ENCODE measurements at places on chromosomes 2 and 18. TPM values are rescaled to one million over a fixed set of nuclear protein-coding genes. Genes with fewer than 3 reads are reported as not detected.

Gene ACTG2
- total RNA-seq: 20.1 TPM

Gene GPAT2
- 5.7 TPM for total RNA-seq

Gene FEV
- not detected for total RNA-seq

Gene VIL1
- not detected for total RNA-seq

Gene IL36G
- not detected for total RNA-seq

Gene SRBD1
- total RNA-seq: 16.3 TPM

Gene SP140L
- 24.3 TPM for total RNA-seq

Gene NCOA1
- 59.0 TPM for total RNA-seq

Gene MC5R
- not detected for total RNA-seq

Gene KCTD1
- total RNA-seq: 42.0 TPM
